ENCODE measurements at places on chromosomes 7 and 10.

GRCh38 chr7:50690541-50691011 lies 92.1 kb downstream of the GRB10 start:
- DNase-seq = no peak

DNA sequence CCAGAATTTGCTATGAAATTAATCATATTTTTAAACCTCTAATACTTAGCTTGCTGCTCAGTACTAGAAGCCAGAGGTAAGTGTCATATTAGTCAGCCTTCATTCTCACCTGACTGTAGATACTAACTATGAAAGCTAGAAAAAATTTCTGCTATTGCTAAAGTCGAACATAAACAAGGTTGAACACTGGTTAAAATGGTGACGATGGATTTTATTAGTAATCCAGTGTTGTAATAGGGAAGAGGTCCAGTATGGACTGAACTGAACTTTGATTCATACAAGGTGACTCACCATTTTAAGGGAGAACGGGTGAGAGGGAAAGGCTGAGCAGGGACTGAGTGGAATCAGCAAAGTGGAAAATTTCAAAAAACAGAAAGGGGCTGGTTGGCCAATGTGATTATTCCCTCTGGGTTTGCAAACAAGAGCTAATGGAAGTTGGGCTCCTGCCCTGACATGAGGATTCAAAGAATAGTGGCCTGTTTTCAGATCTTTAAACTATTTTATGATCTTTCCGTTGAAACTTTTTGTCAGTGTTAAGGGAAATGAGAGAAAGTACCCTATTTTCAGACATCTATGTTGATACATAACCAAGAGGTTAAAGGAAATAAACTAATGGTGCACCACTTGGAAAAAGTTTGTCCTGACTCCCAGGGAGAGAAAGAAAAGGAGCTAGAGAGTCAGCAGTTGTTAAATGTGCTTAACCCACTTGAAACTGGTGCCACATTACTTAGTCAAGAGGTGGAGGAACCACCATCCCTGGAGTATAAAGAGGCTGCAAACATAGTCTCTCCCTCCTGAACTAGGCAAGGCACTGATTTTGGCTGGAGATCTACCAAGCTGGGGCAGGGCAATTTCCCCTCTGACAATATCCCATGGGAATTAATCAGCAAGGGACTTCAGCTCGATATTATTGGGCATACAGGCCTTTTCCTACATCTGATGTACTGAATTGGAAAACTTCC lies 15.3 kb upstream of the AKR1C1 start:
- DNase-seq = no peak

GRCh38 chr10:6034371-6034770 lies 27.8 kb downstream of the IL2RA start:
- DNase-seq = no peak

DNA sequence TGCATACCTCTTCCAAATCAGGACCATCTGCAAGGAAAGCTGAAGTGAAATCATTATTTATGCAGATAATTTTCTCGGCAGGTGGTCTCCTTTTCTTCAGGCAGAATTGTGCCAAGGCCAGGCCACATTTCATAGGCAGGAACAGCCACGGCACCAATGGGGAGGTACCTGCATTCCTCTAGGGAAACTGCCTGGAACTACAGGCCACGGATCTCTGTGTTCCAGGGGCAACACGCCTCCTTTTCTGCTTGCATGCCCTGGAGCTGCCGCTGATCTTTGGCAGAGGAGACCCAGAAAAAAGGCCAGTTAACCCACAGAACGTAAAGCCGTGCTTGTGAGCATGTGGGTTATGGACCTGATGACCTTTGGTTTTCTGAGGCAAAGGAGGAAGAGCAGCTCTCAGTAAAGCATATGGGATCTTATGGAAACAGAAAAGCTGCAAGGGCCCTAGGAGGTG lies 111.2 kb upstream of the KIAA1217 start:
- no peak for DNase-seq

GRCh38 chr7:87426160-87426559 lies 49.3 kb downstream of the ABCB4 start:
- DNase-seq = no peak

- no peak for DNase-seq
Measured at GRCh38 chr7:102312317-102312716, 25.6 kb downstream of the SH2B2 start.

- DNase-seq = no peak
Measured at GRCh38 chr7:23105086-23105643, 420 bp upstream of the KLHL7 start.

- no peak for DNase-seq
Measured at GRCh38 chr10:115024371-115024770, 68.8 kb upstream of the ATRNL1 start.

DNA sequence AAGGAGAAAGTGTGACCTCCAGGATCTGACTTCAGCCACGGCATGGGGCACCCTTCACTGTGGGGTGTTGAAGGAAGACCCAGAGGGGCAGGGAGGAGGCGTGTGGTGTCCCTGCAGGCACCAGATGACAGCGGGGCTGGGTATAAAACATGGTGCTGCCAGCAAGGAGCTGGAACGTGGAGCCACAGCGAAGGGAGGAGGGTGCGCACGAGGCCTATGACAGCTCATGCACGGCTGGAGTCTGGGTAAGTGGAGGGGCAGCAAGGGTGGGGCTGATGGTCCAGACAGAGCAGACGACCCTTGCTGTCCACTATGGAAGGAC lies 27.8 kb upstream of the FOXL3 start:
- DNase-seq = no peak

GRCh38 chr7:147858421-147858820 lies 732.1 kb upstream of the C7orf33 start:
- no peak for DNase-seq

- DNase-seq = no peak
Measured at GRCh38 chr7:158249692-158250091, 337.9 kb downstream of the PTPRN2 start.

- DNase-seq = peak; percentile 27
Measured at GRCh38 chr10:23314835-23315239, 29.8 kb downstream of the C10orf67 start.

GRCh38 chr7:218316-218715 lies 25.9 kb downstream of the FAM20C start:
- DNase-seq = no peak

- DNase-seq = no peak
Measured at GRCh38 chr10:75207857-75208144, 2.8 kb upstream of the VDAC2 start.

DNA sequence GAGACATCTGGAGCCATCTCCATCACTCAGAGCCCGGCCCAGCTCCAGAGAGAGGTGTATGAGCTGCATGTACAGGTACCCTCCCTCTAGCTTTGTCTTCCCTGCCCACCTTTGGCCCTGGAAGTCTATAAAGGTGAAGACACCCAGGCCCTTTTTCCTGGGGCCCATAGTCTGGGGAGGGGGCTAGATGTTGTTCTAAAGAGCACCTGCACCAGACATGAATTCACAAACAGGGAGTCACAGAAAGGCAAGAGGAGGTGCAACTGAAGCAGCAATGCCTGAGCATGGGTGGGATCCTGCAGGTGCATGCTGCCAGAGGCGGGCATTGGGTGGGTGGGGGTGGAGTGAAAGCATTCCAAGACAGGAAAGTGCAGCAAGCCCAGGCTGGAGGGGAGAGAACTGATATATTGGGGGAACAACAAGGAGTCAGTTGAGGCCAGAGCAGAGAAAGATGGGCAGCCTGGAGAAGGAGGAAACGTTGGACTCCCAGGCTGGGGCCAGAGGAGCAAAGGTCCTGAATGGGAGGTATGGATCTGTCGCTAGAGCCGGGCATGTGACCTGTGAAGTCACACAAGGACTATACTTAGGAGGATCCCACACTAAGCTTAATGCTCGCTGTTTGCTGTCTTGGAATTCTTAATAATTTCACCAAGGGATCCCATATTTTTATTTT lies 11.7 kb downstream of the CDHR1 start:
- no peak for DNase-seq

DNA sequence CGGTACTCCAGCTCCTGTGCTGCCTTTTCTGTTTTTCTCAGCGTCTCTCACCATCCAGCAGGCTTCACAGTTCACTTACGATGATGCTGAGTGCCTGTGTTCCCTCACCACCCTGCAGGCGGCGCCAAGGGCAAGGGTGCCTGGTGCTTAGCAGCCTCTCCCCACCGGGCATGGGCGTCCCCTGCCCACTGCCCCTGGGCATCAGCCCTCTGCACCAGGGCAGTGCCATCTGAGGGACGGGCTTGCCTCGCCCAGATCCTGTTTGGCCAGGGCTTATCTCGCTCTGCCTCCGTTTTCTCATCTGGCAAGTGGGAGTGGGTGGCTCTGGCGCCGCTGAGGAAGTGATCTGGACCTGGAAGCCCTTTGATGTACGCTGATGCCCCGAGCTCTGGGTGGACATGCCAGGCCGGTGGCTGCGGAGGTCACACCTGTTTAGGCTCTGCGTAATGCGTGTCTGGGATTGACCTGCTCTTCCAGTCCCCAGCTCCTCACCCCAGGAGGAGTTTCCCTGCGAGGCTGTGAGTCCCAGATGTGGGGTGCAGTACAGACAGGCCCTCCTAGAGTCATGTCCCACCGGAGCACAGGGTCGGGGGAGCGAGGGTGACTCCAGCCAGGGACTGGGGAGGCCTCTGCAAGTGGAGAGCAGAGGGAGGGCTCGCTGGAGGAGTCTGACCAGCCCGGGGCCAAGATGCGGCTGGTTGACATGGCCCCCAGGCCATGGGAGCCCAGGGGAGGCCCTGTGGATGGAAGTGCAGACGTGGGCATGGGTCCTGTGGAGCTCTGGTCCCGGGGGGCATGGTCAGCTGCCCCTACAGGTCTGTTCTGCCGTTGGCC lies 11.8 kb downstream of the TTYH3 start:
- no peak for DNase-seq

DNA sequence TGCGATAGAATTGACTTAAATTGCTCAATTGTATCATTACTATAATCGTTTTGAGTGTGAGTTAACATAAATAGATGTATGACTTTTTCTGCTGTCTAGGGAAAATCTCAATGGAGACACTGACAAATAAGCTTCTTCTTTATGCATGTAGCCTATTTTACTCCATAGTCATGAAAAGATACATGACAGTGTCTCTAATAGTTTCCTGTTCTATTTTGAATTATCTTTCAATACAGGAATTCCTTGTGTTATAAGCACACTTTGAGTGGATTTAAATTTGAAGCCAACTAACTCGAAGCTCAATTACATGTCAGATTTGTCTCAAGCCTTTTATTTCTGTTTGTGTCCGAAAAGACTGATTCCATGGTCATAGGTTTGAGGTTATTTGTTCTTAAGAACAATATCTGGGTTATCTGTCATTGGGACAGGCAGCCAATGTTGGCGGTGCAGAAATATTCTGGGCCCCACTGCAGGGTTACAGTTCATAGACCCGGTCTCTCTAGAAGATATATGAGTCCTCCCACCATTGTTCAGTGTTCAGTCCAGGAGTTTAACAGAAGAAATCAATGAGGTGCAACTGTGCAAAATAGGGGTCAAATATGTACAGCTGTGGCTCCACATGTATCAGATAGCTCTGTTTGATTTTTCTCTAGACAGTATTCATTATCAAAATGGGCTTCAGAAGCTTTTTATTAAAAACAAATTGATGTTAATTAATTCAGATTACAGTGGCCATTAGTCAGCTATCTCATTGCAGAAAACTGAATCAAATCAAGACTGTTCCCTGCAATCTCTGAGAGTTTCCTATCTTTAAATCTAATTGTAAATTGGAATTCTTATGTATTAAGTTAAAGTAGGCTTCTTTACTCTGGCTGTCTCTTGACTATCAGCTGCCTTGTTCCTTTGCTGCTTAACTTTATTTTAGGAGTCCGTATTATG lies 1238.8 kb downstream of the NXPH1 start:
- no peak for DNase-seq

GRCh38 chr7:22601812-22602565 lies 102.0 kb upstream of the STEAP1B start:
- no peak for DNase-seq

- DNase-seq = no peak
Measured at GRCh38 chr7:106740806-106741205, 79.8 kb upstream of the CCDC71L start.

DNA sequence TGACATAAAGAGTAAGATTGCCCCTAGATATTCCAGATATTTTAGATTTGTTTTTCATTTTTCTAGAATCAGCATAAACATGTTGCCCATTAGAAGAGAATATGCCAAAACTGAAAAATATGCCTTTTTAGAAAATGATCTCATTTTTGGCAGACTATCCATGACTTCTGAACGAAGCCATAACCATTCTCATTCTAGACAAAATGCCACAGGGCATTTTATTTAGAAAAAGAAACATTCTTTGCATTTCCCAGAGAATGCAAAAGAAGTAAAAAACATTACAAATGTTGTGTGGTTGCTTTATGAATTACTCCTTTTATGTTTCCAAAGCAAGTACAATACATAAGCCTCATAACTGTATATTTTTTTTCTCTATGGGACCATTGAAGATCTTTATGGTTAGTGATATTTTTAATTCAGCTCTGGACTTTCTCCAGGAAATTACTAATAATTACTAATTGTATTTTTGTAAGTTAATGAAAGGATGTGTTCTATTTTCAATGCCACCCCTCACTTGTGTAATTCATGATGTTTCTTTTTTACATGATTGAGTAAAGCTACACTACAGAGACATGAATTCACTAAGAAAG lies 109.6 kb upstream of the SEM1 start:
- no peak for DNase-seq

DNA sequence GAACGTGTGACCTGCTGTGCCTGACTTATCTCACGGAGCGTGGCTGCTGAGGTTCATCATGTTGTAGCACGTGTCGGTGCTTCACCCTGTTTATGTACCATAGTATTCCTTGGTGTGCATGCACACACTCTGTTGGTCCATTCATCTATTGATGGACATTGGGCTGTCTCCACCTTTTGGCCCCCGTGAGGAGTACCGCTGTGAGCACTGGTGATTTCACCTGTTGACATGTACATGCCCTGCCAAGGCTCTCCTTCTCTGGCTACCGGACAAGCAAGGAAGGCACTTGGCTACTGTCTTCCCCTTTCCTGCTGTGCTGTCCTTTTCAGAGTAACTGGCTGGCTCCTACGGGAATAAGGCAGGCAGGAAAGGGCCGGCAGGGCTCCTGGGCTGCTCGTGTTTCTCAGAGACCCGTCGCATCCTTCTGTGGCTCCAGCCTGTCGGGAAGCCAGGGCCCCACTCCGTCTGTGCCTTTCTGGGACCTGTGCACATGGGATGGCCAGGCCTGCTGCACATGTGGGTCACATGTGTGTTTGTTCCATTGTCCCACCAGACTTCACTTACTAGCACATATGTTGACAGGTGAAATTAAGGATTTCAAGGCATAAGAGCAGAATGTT lies 17.8 kb upstream of the TBRG4 start:
- DNase-seq = no peak

Measured in progenitor cell of endocrine pancreas (in vitro differentiated cells).